ENCODE measurements at places on chromosomes 2 and 18.

- peaks cover 9% of the 10 kb centered on the region for H3K36me3 ChIP-seq
- H3K27me3 ChIP-seq, result peaks cover 83% of the 10 kb centered on the region
- no peak for DNase-seq
These were observed 794 bp downstream of the DLX2 start for GRCh38 chr2:172101821-172102390.

- no peak overlapping the region for H3K27ac ChIP-seq
- H3K4me3 ChIP-seq, result no peak overlapping the region
- peaks cover 7% of the 10 kb centered on the region for H3K27me3 ChIP-seq
- no peaks in the 10 kb centered on the region for H3K36me3 ChIP-seq
- DNase-seq, result no peak
- no peaks in the 10 kb centered on the region for H3K4me1 ChIP-seq
These were observed 66.8 kb downstream of the LINC00305 start for GRCh38 chr18:64082054-64082453.

- H3K27ac ChIP-seq, result peak overlapping the region; percentile 72
- H3K36me3 ChIP-seq, result peaks cover 88% of the 10 kb centered on the region
- no peaks in the 10 kb centered on the region for H3K27me3 ChIP-seq
- no peak overlapping the region for H3K4me3 ChIP-seq
- H3K4me1 ChIP-seq, result peaks cover 36% of the 10 kb centered on the region
These were observed 99.6 kb upstream of the RIOK3 start for GRCh38 chr18:23353459-23353858.

DNA sequence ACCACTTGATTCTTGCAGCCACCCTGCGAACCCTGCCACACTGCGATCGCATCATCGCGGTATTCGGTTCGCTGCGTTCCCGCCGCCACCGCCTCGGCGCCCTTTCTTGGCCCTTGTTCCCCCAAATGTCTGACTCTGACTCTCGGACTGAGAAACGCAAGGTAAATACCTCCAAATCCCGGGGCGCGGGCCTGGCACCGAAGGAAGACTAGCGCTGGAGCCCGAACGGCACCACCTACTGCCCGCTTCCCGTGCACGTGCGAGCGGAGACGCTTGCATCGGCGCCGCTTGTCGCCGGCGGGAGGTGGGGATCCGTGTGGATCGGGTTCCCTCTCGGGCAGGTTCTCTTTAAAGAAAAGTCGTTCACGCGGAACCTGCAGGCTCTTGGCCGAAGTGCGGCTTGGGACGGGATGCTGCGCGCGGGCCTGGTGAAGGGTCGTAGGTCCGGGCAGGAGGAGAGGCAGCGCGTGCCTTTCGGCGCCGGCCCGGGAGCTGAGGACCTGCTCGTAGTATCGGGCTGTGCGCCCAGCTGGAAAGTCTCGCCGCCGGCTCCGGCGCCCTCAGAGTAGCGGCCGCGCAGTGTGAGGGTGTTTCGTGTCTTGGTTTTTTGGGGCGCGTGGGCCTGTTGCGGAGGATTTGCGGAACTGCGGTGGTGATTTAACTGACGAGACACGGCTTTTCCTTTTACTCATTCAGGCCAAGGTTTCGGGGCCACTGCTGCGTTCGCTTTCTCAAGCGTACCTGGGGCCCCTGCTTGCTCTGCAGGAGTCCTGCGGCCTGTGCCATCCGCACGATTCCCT, 514 bp downstream of the BCL2L11 start:
- no peaks in the 10 kb centered on the region for H3K27me3 ChIP-seq
- peaks cover 38% of the 10 kb centered on the region for H3K4me1 ChIP-seq
- H3K36me3 ChIP-seq, result peaks cover 40% of the 10 kb centered on the region
- peak overlapping the region; percentile 92 for H3K4me3 ChIP-seq

DNA sequence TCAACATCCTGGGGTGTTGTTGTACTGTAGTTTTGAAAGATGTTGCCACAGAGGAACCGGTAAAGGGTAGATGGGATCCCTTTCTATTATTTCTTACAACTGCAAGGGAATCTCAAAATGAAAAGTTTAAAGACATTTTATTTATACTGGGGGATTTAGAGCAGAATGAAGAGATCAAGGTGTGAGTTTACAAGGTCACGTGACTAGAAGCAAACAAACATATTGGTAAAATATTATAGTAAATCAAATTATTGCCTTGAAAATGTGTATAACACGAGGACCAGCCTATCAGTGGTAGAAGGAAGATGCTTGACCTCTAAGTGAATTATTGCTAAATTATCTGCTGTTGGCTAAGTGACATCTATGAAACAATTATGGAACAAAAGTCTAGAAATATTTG, 97.2 kb downstream of the SMIM21 start:
- H3K27me3 ChIP-seq, result no peaks in the 10 kb centered on the region
- H3K36me3 ChIP-seq, result no peaks in the 10 kb centered on the region
- no peak for DNase-seq

GRCh38 chr2:121754851-121755236, 607 bp upstream of the TSN start:
- peak overlapping the region; percentile 91 for H3K27ac ChIP-seq
- peaks cover 4% of the 10 kb centered on the region for H3K36me3 ChIP-seq
- H3K4me1 ChIP-seq, result peaks cover 19% of the 10 kb centered on the region
- DNase-seq, result no peak
- H3K27me3 ChIP-seq, result no peaks in the 10 kb centered on the region

DNA sequence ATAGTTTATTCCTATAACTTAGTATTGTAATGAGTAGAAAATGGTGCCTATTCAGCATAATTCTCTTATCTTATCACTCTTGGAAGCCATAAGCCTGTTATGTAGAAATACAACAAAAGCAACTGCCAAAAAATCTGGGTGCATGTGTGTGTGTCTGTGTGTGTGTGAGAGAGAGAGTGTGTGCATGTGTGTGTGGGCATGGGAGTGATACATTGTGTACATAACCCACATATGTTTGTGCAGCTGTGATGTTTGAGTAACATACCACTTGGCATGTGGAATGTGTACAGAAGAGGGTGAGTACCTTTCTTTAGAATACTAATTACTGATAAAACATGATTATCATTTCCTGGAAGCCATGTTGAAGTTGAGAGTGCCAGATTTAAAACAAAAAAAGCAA, 642.3 kb upstream of the SYT4 start:
- H3K4me3 ChIP-seq, result no peak overlapping the region
- H3K27me3 ChIP-seq, result no peaks in the 10 kb centered on the region
- no peaks in the 10 kb centered on the region for H3K36me3 ChIP-seq
- no peak for DNase-seq
